ENCODE measurements at places on chromosomes 7 and 10. TPM values are rescaled to one million over a fixed set of nuclear protein-coding genes. Genes with fewer than 3 reads are reported as not detected.

The OR13A1 gene
- not detected for total RNA-seq

The KCP gene
- 0.19 TPM for total RNA-seq

The GPR15LG gene
- not detected for total RNA-seq

The PTPN20 gene
- 0.70 TPM for total RNA-seq

The CRYGN gene
- not detected for total RNA-seq

The SNX10 gene
- 22.9 TPM for total RNA-seq

The PRLHR gene
- not detected for total RNA-seq

The NKX6-2 gene
- total RNA-seq, result not detected

The INHBA gene
- 0.12 TPM for total RNA-seq

The GJD4 gene
- not detected for total RNA-seq

The ATP6V0A4 gene
- 0.12 TPM for total RNA-seq

The ARHGAP22 gene
- not detected for total RNA-seq

The EMX2 gene
- not detected for total RNA-seq

The AGR2 gene
- total RNA-seq, result not detected

The NUTM2E gene
- 0.20 TPM for total RNA-seq

The NRCAM gene
- total RNA-seq, result not detected

The ANKRD30A gene
- total RNA-seq, result not detected

The CTAGE8 gene
- 2.1 TPM for total RNA-seq

The OPN1SW gene
- not detected for total RNA-seq

The CFAP46 gene
- not detected for total RNA-seq

The FAM25A gene
- not detected for total RNA-seq

The DNAJC30 gene
- total RNA-seq, result 8.5 TPM

The IDI2 gene
- not detected for total RNA-seq

The CPA1 gene
- total RNA-seq, result not detected

The CRHR2 gene
- total RNA-seq, result not detected

The EPHB4 gene
- 1.2 TPM for total RNA-seq

The TSPAN12 gene
- not detected for total RNA-seq

The NEUROD6 gene
- total RNA-seq, result not detected

The MYH16 gene
- not detected for total RNA-seq

The CALML5 gene
- total RNA-seq, result not detected

The HYAL4 gene
- not detected for total RNA-seq

The PDZD8 gene
- total RNA-seq, result 12.7 TPM

The TMEM236 gene
- 0.05 TPM for total RNA-seq

The UROS gene
- 42.5 TPM for total RNA-seq

The PLEKHS1 gene
- not detected for total RNA-seq

The CPEB3 gene
- total RNA-seq, result 2.3 TPM

The ANKIB1 gene
- total RNA-seq, result 52.9 TPM

The COBL gene
- total RNA-seq, result not detected

The SPDYE9 gene
- not detected for total RNA-seq

The SMIM30 gene
- total RNA-seq, result 21.6 TPM

The MXI1 gene
- total RNA-seq, result 34.3 TPM

The PRSS37 gene
- not detected for total RNA-seq

The SFTPD gene
- total RNA-seq, result not detected

The WDR86 gene
- total RNA-seq, result 0.13 TPM

The ACSM6 gene
- not detected for total RNA-seq

The TAS2R3 gene
- 1.5 TPM for total RNA-seq

The CRPPA gene
- total RNA-seq, result 0.93 TPM

The TMEM229A gene
- not detected for total RNA-seq

The SLC39A12 gene
- total RNA-seq, result not detected
